ENCODE measurements at places on chromosomes 13 and 19. TPM values are rescaled to one million over a fixed set of nuclear protein-coding genes. Genes with fewer than 3 reads are reported as not detected.

DNA sequence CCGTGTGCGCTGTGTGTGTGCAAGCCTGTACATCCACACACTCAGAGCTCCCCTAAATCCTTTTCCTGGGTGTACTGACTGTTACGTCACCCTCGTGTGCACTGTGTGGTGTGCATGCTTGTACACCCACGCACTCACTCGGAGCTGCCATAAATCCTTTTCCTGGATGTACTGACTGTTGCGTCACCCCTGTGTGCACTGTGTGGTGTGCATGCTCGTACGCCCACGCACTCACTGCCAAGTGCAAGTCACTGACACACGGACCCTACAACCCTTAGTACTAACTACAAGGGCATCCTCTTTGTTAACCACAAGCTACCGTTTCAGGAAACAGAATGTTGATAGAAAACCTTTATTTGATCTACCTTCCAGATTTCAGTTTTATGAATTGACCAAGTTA is 983.4 kb downstream of the EFNB2 start:
- no peak for DNase-seq

- DNase-seq = no peak
Measured at GRCh38 chr19:31560086-31561060, 211.1 kb upstream of the TSHZ3 start.

- DNase-seq = no peak
Measured at GRCh38 chr13:79803989-79804388, 323.0 kb downstream of the NDFIP2 start.

DNA sequence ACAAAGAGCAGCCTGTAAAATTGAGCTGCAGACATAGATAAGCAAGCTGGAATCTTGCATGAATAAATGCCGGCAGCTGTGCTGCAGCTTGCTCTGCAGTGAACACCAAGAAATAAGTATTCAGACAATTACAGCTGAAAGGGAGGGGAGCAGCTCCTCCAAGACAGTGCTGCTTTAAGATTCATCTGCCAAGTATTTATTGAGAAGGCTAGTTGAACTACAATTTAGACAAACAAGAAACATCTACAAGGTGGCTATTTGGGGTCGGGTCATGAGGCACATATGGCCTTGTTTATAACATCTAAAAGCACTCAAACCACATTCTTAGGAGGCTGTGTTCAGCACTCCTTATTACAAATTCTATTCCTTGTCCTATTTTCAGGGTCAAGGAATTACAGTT is 34.9 kb downstream of the ZNF726 start:
- DNase-seq = no peak

GRCh38 chr19:30148039-30148790 is 206.2 kb downstream of the URI1 start:
- DNase-seq = no peak

GRCh38 chr13:36966404-36966803 is 32.7 kb downstream of the ALG5 start:
- DNase-seq = no peak

- DNase-seq = no peak
Measured at GRCh38 chr13:28316129-28316528, 177.8 kb downstream of the PAN3 start.

- DNase-seq = no peak
Measured at GRCh38 chr13:106530171-106530851, 5.2 kb downstream of the EFNB2 start.

DNA sequence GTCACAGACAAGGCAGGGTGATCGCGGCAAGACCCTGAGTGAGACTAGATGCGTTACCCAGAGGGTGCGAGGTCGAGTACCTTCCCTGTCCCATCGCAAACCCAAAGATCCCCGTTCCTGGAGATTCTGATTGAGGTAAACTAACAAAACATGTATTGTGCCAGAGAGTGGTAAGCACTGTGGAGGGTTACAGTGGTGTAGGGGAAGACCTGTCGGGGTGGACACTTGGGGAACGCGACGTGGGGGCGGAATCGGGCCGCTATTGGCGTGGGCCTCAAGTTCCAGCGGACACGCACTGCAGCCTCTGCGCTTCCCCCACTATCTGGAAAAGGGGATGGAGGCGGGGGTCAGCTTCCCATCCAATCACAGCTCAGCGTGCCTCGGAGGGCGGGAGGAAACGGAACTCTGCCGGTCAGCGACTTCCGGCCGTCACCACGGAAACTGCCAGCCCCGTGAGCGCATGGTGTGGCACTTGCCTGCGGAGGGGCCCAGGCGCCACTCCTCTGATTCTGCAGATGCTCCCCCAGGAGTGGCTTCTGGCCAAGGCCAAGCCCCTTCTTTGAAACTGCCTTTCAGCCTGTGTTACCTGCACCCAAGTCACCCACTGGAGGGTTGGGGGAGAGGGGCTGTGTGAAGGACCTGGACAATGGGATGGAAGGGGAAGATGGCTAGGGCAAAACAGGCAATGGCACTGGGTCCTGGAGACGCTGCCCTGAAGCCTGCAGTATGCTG is 1.0 kb upstream of the UBE2M start:
- peak; percentile 85 for DNase-seq

DNA sequence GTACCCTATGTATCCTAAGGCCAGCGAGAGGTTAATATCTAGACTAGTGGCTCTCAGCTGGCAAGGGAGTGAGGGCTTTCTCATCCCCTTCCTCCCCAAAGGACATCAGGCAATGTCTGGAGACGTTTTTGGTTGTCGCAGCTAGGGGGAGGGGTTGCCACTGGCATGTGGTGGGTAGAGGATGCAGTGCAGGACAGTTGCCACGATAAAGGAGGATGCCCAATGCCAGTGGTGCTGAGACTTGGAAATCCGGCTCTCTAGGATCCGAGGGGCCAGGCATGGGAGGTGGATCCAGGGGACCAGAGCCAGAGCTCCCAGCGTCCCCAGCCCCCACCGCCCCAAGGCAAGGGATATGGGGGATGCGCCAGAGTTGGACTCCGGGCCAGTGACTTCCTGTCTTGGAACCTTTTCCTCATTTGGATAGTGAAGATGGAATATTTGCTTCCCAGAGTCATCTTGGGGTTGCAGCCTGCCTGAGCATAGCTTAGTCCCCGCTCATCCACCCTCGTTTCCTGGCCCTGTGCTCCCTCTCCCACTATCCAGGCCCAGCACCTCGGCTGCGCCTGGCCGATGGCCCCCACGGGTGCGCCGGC is 4.9 kb downstream of the SSC5D start:
- peak; percentile 46 for DNase-seq

- no peak for DNase-seq
Measured at GRCh38 chr19:2229103-2230032, 6.8 kb downstream of the PLEKHJ1 start.

- DNase-seq = no peak
Measured at GRCh38 chr13:41651413-41652058, 194.2 kb downstream of the RGCC start.

- no peak for DNase-seq
Measured at GRCh38 chr13:91031508-91031907, 316.0 kb upstream of the MIR17HG start.

- DNase-seq = no peak
Measured at GRCh38 chr13:50126993-50127725, 111.9 kb downstream of the KCNRG start.

GRCh38 chr19:43331435-43332010 is 22.0 kb upstream of the CD177 start:
- no peak for DNase-seq

- DNase-seq = no peak
Measured at GRCh38 chr13:43156916-43157315, 133.5 kb downstream of the DNAJC15 start.

DNA sequence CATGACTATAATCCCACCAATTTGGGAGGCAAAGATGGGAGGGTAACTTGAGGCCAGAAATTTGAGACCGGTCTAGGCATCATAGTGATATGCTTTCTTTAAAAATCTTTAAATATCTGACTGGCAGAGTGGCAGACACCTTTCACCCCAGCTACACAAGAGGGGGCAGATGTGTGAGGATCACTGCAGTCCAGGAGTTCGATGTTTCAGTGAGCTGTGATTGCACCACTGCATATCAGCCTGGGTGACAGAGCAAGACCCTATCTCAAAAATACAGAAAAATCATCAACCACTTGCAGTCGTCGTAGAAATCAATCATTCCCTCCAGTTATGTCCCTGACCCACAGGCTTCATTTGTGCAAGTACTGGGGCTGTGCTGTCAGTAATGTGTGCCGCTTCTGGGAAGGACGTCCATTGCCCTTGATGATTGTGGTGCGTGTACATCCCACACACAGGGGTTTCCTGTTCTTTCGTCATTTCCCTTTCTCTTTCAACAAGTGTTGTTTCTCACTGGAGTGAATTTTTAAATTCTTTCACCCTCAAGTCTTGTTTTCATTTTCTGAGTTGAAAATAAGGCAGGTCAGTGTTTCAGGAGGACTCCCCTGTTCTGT is 1.4 kb downstream of the LGALS14 start:
- DNase-seq = no peak

GRCh38 chr19:13864046-13864666 is 12.8 kb upstream of the NANOS3 start:
- no peak for DNase-seq

DNA sequence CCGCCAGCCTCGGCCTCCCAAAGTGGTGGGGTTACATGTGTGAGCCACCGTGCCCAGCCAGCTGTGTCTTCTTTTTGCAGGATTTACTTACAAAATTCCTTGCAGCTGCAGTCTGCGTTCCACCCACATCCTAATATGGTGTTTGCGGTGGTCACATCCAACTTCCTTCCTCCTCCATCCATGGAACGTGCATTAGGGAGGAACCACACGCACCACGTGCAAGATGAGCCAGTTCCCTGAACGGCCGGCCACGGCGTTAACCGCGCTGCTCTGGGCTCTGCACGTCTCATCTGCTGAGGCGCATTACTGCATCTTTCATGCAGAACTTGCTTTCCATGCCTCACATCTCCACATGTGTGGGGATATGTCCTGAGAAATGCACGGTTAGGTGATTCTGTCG is 13.0 kb upstream of the SIGLEC11 start:
- DNase-seq = no peak

GRCh38 chr19:39356647-39357046 is 14.4 kb downstream of the SAMD4B start:
- DNase-seq = no peak

DNA sequence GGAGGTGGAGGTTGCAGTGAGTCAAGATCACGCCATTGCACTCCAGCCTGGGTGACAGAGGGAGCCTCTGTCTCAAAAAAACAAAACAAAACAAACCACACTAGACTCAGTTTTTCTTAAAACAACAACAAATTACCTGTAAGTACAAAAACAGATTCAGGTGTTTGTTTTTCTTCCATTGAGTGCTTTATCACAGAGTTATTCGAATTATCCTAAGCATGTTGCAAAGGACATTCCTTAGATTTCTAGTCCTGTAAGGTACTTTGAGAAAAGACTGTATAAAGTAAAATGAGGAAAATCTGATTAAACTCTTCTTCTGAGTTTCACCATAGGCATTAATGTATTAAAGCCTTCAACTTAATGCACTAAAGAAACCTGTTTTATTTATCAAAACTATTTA is 2.2 kb upstream of the EEF1AKMT1 start:
- DNase-seq = no peak

- no peak for DNase-seq
Measured at GRCh38 chr13:97261254-97262005, 39.3 kb downstream of the MBNL2 start.

- DNase-seq = no peak
Measured at GRCh38 chr13:104289400-104289799, 1223.2 kb upstream of the SLC10A2 start.

DNA sequence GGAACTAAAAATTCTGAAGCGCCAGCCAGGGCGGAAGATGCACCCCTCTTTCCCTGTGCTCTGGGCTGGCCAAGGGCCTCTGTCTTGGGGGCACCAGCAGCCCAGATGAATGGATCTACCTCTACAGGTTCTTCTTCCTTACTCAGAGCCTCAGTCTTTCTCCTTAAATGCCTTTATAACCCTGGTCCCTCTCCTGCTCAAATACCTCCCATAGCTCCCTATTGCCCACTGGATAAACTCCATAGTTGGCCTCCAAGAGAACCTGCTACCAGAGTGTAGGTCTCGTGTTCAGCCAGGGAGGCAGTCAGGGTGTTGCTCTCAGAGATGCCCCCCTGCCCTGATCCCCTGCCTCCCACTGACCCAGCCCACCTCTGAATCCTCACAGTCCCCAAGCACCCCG is 30.5 kb downstream of the OR10H4 start:
- no peak for DNase-seq

- no peak for DNase-seq
Measured at GRCh38 chr19:49132974-49133609, 13.7 kb downstream of the PPFIA3 start.

SERP2 gene
- 1.6 TPM for total RNA-seq

TTC9B gene
- not detected for total RNA-seq

CA11 gene
- total RNA-seq = 3.9 TPM

PCDH17 gene
- 7.6 TPM for total RNA-seq

ZNF558 gene
- 11.4 TPM for total RNA-seq

CD37 gene
- total RNA-seq = 3.4 TPM

FXYD1 gene
- 5.8 TPM for total RNA-seq

IGSF23 gene
- total RNA-seq = 1.3 TPM

RNU6-9 gene
- not detected for total RNA-seq
